Mucosa of descending colon (tissue), 3 donors: ENCODE measurements at places on chromosomes 11 and 22. TPM values are rescaled to one million over a fixed set of nuclear protein-coding genes. Genes with fewer than 3 reads are reported as not detected.

- no peak for DNase-seq
Observed at GRCh38 chr22:21837248-21837979, 30.0 kb downstream of the MAPK1 start.

DNA sequence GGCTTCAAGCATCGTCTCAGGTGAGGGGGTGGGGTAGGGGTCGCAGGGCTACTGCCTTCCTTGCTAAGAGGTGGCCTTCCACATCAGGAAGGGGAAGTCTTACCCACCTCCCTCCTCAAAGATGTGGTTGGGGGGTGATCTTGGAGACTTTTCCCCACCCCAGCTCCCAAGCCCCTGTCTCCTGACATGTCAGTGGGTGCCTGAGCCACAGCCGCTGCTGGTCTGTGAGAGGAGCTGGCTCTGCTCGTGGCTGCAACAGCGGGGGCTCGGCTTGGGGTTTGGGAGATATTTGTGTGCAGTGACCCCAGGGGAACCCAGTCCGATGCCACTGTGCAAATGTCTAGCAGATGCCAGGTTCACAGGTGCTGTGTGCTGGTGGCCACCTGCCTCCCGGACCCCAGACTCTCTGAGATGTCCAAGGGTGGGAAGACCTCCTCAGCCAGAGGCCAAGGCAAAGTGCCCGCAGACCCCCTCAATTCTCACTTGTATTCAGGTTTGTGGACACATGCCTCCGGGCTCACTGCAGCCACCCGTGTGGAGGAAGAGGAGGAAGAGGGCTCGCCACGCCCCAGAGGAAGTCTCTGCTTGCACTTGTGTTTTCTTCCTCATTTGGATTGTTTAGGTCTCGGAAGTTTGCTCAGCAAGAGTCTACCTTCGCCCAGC is 1.9 kb downstream of the KCNQ1 start:
- DNase-seq: peak; percentile 52

- peak; percentile 46 for DNase-seq
Observed at GRCh38 chr11:77071671-77072605, 5.2 kb downstream of the CAPN5 start.

DNA sequence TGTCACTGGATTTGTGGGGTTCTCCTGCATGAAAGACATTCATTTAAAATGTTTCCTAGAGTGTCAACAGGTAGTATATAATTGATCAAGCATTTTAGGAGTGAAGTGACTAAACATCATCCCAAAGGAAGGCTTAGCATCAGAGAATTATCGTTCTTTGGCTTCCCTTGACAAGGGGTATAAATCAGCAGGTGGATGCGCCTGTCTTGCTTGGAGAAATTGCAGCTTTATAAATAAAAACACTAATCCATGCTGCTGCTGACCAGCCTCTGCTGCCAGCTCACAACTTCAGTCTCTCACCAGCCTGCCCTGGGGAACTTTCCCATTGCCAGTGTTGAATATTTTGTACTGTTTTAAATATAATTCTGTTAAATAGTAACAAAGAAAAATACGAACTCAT is 1184.7 kb upstream of the TENM4 start:
- DNase-seq: no peak

GRCh38 chr11:21364866-21365624 is 695.7 kb downstream of the NELL1 start:
- DNase-seq: no peak

GRCh38 chr11:10490032-10490397 is 35.0 kb downstream of the AMPD3 start:
- no peak for DNase-seq

- no peak for DNase-seq
Observed at GRCh38 chr11:48101044-48101733, 115.4 kb upstream of the OR4B1 start.

DNA sequence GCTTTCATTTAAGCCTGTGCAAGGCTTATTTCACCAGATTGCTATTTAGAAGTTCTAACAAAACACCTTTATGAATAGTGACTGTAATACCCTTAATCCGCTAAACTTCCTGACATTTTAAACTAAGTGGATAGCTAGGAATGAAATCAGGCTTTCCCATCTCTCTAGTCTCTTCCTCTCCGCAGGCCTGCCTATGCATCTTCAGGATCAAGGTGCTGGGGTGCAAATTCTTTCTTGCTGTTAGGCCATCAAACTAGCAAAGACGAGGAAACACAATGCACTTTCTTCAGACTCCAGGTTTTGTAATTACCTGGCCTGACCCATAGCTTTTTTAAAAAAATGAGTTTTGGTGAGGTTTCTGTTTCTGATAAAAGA is 149.4 kb downstream of the DBX1 start:
- no peak for DNase-seq

DNA sequence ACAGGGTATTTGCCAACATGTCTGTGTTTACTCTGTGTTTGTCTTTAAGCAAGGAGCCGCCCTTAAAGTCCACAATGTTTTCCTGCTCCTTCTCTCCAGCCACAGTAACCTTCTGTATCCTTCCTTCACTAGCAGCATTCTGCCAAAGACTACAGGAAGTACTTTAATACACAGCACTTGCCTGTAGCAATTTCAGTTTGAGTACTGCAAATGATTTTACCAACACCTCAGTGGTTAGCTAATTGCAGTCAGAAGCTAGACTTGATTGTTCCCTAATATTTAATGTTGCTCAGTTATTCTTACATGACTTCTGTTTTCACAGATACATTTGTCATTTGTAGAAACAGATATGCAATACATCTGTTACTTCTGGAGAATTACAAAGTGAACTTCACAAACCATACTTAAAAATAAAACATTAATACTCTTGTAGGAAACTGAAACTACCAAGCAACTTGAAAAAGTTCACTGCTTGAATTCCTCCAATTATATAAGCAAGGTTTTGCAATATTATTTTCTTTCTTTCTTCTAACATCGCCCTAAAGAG is 69.1 kb downstream of the FCHSD2 start:
- DNase-seq: no peak

GRCh38 chr11:60838132-60838531 is 3.8 kb upstream of the CCDC86 start:
- no peak for DNase-seq

Gene KCNJ1
- not detected for total RNA-seq

Gene DBX1
- not detected for total RNA-seq

DNA sequence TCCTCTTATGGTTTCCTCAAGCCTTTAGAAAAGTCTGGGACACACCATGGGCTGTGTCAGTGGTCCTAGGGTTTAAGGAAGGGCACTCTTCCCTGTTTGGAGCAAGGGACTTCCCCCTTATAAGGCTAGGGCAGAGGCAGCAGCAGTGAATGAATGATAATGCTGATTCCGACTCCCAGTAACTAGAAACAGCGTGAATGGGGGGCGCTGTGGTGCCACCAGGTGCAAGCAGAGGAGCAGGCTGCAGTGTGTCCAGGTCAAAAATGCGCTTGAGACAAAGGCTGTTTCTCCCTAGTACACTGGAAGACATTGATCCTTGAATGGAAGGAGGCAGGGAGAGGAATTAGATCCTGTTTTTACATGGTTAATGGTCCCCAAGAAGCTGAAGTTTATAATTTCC is 11.6 kb upstream of the RIC3 start:
- DNase-seq: no peak

- no peak for DNase-seq
Observed at GRCh38 chr11:126823274-126823673, 177.3 kb downstream of the KIRREL3 start.

Gene ANKK1
- 0.26 TPM for total RNA-seq
